ENCODE measurements at places on chromosomes 13 and 19. TPM values are rescaled to one million over a fixed set of nuclear protein-coding genes. Genes with fewer than 3 reads are reported as not detected.

DNA sequence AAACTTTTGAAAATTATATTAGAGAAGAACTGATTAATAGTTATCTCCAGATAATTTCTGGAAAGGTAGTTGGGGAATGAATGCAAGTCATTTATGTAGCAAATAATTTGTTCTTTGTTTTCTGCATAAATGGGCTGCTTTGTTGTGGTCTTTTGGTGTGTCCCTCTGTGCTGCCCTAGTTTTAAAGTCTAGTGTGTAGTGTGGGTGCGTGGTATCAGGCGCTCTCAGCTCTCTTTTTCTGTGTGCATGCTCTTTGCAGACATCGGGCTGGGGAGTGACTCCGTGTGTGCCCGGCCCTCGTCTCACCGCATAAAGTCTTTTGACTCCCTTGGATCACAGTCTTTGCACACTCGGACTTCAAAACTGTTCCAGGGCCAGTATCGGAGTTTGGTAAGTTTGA, 94.5 kb downstream of the ARHGEF7 start:
- DNase-seq = no peak

GRCh38 chr13:39787086-39787487, 131.6 kb downstream of the COG6 start:
- peak; percentile 36 for DNase-seq

DNA sequence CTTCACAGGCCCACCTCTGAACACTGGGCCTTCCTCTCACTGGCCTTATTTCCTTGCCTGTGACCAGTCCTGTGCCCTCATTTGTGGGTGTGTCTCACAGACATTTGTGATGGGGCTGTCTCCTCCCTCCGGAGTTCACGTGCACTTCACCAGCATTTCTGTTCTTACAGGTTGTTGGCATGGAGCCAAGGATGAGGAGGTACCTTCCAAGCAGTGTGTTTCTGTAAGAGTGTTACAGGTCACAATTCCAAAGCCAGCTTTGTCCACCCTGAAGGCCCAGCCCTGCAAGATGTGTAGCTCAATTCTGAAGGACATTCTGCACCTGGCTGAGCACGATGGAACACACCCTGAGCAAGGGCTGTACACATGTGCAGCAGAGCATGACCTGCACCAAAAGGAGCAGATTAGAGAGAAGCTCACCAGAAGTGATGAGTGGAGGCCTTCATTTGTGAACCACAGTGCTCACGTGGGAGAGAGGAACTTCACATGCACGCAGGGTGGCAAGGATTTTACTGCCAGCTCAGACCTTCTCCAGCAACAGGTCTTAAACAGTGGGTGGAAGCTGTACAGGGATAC, 8.1 kb downstream of the ZNF749 start:
- DNase-seq = no peak

Gene CYSLTR2
- total RNA-seq = not detected

- DNase-seq = peak; percentile 26
Observed at GRCh38 chr13:24910502-24911132, 146.6 kb downstream of the RNF17 start.

DNA sequence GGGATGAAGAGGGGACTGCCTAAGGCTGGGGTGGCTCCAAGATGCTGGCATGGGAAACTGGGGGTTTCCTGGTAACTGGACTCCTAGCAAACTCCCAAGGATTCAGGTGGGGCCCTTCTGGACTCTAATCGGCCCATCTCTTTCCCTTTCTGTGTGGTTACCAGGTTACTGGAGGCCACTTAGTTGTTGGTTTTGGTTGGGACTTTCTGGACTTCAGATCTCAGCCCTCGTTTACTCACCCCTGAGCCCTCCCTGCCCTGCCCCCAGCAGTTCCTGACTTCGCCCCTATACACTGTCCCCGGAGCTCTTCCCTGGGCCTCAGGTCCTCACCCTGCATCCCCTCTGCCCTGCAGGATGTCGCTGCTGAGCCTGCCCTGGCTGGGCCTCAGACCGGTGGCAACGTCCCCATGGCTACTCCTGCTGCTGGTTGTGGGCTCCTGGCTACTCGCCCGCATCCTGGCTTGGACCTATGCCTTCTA, 328 bp downstream of the CYP4F12 start:
- no peak for DNase-seq

Data from fibroblast of villous mesenchyme (primary cell).